NCI-H526 (cell line): ENCODE measurements at places on chromosomes 11 and 22.
A peak's percentile ranks its signal among the peaks of the same experiment; 100 is the strongest.

DNA sequence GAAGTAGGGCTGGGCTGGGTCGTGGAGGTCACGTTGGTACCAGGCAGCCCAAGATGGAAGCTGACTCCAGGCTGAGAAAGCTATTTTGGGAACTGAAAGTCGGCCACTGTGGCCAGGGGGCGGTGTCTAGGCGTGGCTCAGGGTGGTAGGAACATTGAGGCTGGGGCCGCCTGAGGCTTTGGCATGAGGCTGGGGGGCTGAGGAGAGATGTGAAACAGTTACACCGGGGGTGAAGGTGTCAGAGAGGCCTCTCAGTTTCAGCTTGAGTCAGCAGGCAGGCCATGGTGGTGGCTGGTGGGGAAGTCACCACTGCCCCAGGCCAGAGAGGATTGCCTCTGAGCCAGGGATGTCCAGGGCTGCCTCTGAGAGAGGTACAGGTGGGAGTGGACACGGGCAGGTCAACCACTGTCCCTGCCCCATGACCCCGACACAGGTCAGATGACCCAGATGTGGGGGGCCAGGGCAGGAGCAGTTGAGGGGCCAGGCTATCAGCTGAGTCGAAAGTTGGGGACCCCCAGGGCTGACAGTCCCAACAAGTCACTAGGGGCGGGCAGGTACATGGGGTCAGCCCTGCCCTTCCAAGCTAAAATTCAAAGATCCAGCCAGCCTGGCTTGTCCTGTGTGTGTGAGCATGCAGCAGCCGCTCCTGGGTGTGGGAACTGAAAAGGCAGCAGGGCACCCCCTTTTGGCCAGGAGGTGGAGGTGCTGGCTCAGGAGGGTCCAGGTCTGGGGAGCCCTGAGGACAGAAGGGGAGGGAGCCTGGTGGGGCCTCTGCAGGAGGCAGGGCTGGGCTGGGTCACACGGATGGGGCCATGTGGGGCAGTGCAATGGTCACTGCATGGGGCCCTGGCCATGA lies 7.2 kb downstream of the KCNK7 start:
- peak; percentile 38 for DNase-seq

DNA sequence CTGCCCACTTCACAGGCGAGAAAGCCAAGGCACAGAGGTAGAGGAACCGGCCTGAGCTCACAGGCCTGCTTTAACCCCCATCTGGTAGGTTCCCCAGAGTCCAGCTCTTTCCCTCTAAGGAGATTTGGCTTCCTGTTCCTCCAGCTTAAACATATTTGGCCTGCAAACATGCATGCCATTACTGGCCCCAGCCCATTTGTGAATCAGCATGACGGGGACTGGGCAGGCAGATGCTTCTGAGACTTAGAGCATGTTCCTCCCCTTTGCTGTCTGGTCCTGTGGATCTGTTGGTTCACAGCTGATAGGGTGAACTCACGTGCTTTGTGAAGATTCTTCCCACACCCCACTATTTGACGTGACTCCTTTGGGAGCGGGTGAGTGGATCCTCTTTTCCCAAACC lies 12.6 kb downstream of the CHST1 start:
- no peak for DNase-seq

GRCh38 chr11:102719620-102720277 lies 5.0 kb downstream of the MMP8 start:
- no peak for DNase-seq

- DNase-seq: no peak
These were observed 21.8 kb downstream of the CACNA1I start for GRCh38 chr22:39592081-39593065.

DNA sequence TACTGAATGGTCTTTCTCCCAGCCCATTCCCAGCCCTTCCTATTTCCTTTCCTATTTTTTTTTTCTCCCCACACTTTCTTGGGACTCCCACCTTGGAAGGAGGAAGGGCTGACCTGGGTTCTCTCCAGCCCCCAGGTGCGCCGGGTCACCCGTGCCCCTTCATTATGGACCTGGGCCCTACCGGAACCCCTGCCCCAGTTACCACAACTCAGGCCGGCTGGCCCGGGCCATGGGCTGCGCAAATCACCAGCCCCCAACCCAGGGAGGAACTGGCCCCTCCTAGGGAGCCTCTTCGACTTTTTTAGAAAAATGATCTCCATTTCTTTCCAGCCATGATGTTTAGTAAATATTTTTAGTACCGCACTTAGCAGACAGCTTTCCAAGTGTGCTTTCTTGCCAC lies 62.2 kb downstream of the MORC2 start:
- no peak for DNase-seq

DNA sequence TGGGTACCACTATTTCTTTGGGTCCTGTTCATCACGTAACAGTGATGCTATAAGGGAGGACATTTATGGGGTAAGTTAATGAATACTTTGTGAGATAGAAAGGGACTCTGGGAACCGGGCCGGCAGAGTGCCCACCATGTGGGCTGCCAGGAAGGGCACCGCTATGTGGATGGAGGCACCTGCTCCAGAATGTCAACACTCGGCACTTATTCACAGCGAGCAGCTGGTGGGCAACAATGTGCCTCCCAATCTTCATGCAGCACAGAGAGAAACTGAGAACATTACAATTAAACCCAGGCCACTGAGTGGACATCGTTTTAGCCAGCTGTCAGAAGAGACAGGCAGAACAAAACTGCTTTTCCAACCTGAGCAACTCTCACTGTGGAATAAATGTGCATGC lies 15.8 kb upstream of the ELFN2 start:
- no peak for DNase-seq

DNA sequence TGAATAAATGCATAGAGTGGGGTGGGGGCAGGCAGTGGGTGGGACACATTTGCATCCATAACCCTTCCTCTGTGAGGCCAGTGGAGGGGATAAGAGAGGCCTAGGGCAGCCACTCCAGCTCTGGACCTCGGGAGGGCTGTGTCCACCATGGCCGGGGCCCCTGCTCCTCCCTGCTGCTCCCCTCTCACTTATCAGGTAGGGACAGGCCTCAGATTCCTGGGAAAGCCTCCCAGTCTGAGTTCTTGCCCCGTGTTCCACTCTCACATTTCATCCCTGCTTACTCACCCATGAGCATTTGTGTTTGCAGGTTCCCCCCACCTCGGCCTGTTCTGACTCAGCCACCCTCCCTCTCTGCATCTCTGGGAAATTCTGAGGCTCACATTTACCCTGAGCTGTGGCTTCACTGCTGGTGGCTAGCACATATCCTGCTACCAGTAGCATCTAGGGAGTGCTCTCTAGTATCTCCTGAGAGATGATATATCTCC lies 128.7 kb upstream of the TOP3B start:
- no peak for DNase-seq

DNA sequence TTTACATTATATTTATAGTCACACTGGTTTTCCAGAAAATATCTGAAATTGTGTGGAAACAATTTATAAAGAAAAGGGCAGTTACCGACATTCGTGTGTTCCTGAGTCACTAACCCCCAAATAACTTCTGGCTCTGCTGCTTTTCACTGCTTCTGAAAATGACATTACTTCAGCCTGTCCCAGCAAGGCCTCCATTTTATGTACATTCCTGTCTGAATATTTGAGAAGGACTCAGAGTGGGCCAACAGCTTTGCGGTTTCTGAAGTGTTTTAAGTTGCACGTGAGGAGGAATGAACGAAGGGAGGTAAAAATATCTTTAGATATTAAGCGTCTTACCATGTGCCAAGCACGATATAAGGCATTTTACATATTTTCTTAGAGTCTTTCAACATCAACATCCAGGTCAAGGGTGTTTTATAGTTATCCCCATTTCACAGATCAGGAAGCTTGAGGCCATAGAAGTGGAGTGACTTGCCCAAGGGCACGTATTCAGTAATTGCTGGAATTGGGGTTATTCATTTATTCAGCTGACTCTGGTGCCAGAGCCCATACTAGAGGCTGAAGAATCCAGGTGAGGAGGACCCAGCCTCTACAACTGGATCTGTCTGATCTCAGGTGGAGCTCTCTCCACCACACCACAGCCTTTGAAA lies 30.8 kb upstream of the WNT11 start:
- DNase-seq: no peak

DNA sequence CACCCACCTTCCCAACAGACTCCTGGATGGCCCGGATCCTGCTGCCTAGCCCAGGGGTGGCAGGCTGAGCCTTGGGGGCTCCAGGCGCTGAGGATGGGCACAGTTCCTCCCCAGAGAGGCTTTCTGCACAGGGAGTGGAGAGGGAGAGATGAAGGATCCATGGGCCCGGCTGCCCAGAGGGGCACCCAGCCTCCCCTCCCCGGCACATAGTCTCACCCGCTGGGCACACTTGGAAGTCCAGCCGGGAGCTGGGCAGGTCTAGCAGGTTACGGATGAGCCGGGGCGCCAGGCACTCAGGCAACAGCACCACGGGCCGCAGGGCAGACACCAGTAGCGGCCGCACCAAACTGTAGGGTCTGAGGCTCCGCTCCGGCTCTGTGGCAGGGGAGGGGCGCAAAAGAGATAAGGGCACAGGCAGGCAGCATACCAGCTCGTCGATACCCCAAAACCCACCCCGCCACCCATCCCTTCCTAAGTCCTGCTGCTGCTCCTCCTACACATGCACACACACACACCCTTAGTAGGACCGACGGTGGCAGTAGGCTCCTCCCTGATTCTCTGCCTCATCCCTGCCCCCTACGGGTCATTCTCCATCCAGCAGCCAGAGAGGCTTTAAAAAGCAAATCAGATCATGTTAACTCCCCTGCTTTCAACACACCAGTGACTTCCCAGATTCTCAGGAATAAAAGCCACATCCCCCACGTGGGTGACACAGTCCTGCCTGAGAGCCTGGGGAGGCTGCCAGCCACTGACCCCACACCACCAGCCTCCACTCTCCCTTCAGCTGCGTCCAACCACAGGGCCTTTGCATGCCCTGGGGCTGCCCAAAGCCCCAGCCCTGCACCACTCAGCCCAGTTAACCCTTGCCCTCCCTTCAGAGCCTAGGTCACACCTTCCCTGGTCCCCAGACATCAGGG lies 6.5 kb upstream of the MFNG start:
- DNase-seq: no peak

- DNase-seq: peak; percentile 44
These were observed 4.6 kb upstream of the CABP7 start for GRCh38 chr22:29715240-29715639.

GRCh38 chr11:35012467-35013191 lies 96.2 kb downstream of the PDHX start:
- DNase-seq: no peak

- no peak for DNase-seq
These were observed 31.7 kb downstream of the FLRT1 start for GRCh38 chr11:64067230-64067993.

- peak; percentile 74 for DNase-seq
These were observed 55.7 kb downstream of the ARHGAP8 start for GRCh38 chr22:44807915-44808690.

GRCh38 chr11:45247433-45247832 lies 38.7 kb downstream of the SYT13 start:
- no peak for DNase-seq

- no peak for DNase-seq
These were observed 94.9 kb downstream of the ZBTB16 start for GRCh38 chr11:114154271-114155047.

DNA sequence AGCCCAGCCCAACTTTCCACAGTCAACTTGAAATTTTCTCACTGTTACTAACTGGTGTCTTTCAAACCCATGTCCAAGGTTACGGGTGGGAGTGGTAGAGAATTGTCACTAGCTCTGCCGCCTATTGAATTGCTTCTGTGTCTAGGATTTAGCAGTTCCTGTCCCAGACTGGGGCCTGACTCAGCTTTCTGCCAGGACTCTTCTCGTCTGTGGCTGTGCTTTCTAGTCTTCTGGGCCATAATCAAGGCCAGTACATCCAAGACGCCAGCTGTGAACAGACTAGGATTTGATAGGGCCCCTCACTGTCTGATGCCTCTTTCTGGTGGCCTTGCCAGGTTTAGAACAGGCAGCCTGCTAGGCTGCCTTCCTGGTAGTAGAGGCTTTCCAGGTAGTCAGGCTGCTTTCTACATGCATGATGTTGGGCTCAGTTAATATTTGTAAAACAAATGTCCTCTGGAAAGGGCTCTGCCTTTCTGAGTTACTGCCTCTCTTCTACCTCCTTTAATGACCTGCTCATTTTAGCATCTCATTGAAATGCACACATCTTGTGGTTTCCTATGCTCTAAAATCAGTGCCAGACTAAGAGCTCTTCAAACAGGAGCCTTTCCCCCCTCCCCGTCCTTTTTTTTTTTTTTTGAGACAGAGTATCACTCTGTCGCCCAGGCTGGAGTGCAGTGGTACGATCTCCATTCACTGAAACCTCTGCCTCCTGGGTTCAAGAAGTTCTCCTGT lies 13.1 kb upstream of the HIKESHI start:
- no peak for DNase-seq

DNA sequence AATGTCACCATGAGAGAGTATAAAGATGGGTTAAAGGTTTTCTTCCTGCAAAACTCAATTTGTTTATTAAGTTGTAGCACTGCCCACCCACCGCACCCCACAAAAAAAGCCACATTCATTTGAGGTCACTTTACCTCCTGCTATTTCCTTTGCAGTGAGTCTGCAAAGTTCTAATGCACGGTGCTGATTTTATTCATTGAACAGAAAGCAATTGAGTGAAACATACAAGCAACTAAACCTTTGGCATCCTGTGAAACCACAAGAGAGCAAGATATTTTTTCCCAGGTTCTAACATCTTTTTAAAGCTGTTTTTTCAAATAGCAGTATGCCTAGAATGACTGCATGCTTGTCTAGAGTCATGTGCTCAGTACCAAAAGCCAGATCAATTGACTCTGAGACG lies 39.0 kb downstream of the RRAS2 start:
- DNase-seq: no peak

GRCh38 chr22:27615408-27615807 lies 186.1 kb downstream of the MN1 start:
- no peak for DNase-seq

DNA sequence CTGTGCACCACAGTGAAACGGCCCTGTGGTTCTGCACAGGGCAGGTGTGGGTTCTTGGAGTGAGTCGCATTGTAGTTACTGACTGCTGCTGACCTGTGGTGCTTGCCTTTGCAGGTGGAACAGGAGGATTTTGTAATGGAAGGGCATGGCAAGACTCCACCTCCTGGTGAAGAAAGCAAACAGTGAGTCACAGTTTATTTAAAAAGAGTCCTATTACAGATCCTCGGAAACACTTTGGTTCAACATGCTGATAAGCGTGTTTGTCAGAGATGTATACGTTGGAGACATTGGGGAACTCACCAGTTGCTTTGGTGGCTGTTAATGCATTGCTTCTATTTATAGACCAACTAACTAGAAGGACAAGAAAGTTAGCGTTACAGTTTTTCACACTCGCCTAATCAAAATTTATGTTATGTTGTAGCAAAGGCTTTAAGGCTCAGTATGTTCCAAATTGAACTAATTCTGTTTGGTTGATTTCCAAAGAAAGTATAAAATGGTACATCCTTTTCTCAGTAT lies 21.7 kb upstream of the TNRC6B start:
- DNase-seq: peak; percentile 38

GRCh38 chr22:30004694-30005093 lies 75.6 kb upstream of the HORMAD2 start:
- DNase-seq: no peak

DNA sequence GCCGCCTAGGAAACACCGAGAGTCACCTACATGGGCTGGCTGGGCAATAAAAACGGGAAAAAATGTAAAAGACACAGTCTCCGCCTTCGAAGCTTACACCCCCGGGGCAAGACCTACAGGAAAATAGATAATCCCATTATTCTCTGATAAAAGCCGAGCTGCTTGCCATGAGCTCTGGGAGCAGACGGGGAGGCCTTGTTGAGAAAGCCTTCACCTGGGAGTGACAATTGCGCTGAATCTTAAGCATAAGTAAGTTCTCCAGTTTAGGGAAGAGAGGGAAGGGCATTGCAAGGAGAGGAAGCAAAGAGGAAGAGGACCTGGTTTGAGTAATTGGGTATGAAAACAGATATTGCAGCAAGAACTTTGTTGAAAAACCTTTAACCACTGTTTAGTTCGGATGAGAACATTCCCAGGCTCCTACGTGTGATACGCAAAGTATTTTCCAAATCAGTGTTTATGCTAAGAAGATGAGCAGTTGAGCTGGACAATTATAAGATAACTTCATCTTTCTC lies 813 bp upstream of the BTBD10 start:
- DNase-seq: no peak
